KBM-7 (cell line): ENCODE measurements at places on chromosomes 5 and 9.

- DNase-seq: peak; percentile 93
Observed at GRCh38 chr9:98101868-98102273, 17.2 kb downstream of the TRIM14 start.

GRCh38 chr5:139774980-139775661 lies 20.5 kb upstream of the PSD2 start:
- peak; percentile 79 for DNase-seq

- no peak for DNase-seq
Observed at GRCh38 chr9:117678871-117679270, 25.3 kb upstream of the TLR4 start.

GRCh38 chr5:173707392-173707791 lies 90.9 kb upstream of the BOD1 start:
- no peak for DNase-seq

GRCh38 chr9:125761676-125762450 lies 14.7 kb downstream of the PBX3 start:
- DNase-seq: no peak

- DNase-seq: no peak
Observed at GRCh38 chr9:126844085-126844484, 16.4 kb upstream of the ZBTB34 start.

- DNase-seq: no peak
Observed at GRCh38 chr5:74393943-74394342, 246.6 kb downstream of the ENC1 start.

GRCh38 chr5:76166886-76167576 lies 83.8 kb downstream of the SV2C start:
- DNase-seq: no peak
